ENCODE measurements at places on chromosomes 2 and 18. TPM values are rescaled to one million over a fixed set of nuclear protein-coding genes. Genes with fewer than 3 reads are reported as not detected.

The SLC39A6 gene
- total RNA-seq: 102 TPM

The ALPI gene
- not detected for total RNA-seq

The PSMA8 gene
- not detected for total RNA-seq

The MAP2 gene
- 14.4 TPM for total RNA-seq

The RPRM gene
- 3.2 TPM for total RNA-seq

The SLC8A1 gene
- total RNA-seq: 35.5 TPM

The BCS1L gene
- total RNA-seq: 19.5 TPM

The NBAS gene
- total RNA-seq: 69.3 TPM

The LYG2 gene
- total RNA-seq: 16.5 TPM

The WDSUB1 gene
- total RNA-seq: 10.4 TPM

The TPGS2 gene
- 38.3 TPM for total RNA-seq

The TXNL1 gene
- total RNA-seq: 28.6 TPM

The ITGB6 gene
- 11.6 TPM for total RNA-seq

The RFTN2 gene
- 27.1 TPM for total RNA-seq

The SLC23A3 gene
- 1.5 TPM for total RNA-seq

The FHOD3 gene
- total RNA-seq: 32.0 TPM

The PCARE gene
- total RNA-seq: 0.10 TPM

The DYSF gene
- 23.2 TPM for total RNA-seq

The GAREM1 gene
- total RNA-seq: 11.6 TPM

The ANKRD30BL gene
- 1.4 TPM for total RNA-seq

The RTP5 gene
- not detected for total RNA-seq

The ASB18 gene
- total RNA-seq: 0.79 TPM

The AFF3 gene
- total RNA-seq: 8.1 TPM

The BOLL gene
- total RNA-seq: 0.10 TPM

The PAIP2B gene
- 14.3 TPM for total RNA-seq

The SERPINB10 gene
- 3.9 TPM for total RNA-seq

The MC2R gene
- total RNA-seq: not detected

The BUB1 gene
- 16.7 TPM for total RNA-seq

The UCN gene
- 0.30 TPM for total RNA-seq

The SPC25 gene
- total RNA-seq: 8.2 TPM

The COL5A2 gene
- total RNA-seq: 620 TPM

The FAM228A gene
- total RNA-seq: 0.69 TPM

The SERPINB4 gene
- total RNA-seq: 29.1 TPM

The PLGLB2 gene
- total RNA-seq: 2.2 TPM

The SCN3A gene
- total RNA-seq: 1.2 TPM

The HOXD1 gene
- total RNA-seq: 0.30 TPM

The SKA1 gene
- total RNA-seq: 4.1 TPM

The CCDC148 gene
- total RNA-seq: 1.2 TPM

Data from skin of body (tissue), 3 donors.